ENCODE measurements at places on chromosomes 11 and 22.

- DNase-seq, result no peak
These were observed 2.1 kb upstream of the BARX2 start for GRCh38 chr11:129373489-129373953.

- no peak for DNase-seq
These were observed 125.3 kb downstream of the FEZ1 start for GRCh38 chr11:125370561-125371389.

GRCh38 chr11:63502252-63502820 is 3.5 kb upstream of the LGALS12 start:
- no peak for DNase-seq

- peak; percentile 41 for DNase-seq
These were observed at the start of gene ARHGAP42 for GRCh38 chr11:100687054-100687629. ARHGAP42 (plus strand) TSS chr11:100687288; CDS start chr11:100687679, 391 bp downstream.

- no peak for DNase-seq
These were observed 5.8 kb downstream of the SELENOO start for GRCh38 chr22:50206599-50206998.

DNA sequence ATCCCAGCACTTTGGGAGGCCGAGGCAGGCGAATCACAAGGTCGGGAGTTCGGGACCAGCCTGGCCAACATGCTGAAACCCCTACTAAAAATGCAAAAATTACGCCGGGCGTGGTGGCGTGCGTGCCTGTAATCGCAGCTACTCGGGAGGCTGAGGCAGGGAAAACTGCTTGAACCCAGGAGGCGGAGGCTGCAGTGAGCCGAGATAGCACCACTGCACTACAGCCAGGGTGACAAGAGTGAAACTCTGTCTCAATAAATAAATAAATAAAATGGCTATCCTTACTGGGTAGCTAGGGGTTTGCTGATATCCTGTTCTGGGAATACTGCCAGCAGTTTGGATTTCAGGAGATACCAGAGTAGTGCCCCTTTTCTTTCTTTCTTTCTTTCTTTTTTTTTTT is 2.4 kb upstream of the RBM14 start:
- no peak for DNase-seq

DNA sequence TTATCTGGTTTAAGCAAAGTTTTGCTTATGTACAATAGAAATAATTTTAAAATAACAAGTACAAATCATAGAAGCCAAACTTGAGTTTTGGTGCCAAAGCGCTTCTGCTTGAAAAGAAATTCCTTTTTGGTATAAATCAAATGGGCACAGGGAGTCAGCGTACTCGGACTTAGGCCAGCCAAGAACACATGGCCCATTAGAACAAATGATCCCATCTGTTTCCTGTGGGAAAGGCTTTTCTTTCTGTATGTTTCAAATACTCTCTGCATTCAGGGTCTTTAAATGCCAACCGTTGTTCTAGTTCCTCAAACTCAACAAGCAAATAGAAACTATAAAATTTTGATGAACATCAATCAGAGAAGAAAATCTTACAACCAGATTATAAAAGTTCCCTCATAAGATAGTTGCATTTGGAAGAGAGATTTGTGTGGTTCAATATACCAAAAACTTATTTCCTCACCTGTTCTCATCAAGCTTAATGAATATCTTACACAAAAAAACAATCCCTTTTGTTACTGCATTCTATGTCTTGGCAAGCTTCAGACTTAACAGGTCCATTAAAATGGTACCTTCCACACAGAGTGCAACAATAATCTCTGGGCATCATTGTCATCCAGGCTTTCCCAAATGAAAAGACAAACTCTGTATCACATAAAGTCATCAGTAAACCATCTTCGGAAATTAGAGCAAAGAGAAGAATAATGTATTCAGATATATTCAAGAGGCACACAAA is 739.8 kb upstream of the API5 start:
- no peak for DNase-seq

DNA sequence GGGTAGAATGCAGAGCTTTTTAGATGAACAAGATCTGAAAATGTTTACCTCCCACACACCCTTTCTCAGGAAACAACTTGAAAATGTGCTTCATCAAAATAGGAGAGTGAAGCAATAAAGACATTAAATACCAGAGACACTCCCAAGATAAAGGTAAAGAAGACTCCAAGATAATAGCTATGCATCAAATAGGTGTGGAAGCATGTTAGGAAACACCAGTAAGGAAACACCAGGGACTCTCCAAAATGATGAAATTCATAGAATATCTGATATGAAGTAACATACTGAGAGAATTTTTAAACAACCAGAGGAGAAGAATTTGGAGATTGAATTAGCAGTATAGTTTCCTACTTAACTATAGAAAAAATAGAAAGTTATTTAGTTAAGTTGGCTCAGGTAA is 57.0 kb downstream of the OR10A6 start:
- no peak for DNase-seq

GRCh38 chr11:107988397-107989158 is 20.1 kb upstream of the CUL5 start:
- DNase-seq, result no peak

DNA sequence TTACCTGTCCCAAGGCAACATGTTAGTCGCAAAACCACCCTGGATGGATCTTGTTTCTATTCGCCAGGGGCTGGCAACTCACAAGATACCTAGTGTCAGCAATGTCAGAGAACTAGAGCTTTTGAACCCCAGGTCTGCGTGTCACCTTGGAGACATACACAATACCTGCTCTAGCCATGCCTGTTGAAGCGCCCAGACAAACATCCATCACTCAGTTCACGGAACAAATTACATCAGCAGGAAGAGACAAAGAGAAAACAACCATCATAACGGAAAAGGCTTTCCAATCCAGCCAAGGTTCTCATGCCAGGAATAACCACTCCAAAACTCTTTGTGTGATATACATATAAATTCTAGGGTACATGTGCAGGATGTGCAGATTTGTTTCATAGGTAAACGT is 2.2 kb downstream of the CD59 start:
- DNase-seq, result no peak

DNA sequence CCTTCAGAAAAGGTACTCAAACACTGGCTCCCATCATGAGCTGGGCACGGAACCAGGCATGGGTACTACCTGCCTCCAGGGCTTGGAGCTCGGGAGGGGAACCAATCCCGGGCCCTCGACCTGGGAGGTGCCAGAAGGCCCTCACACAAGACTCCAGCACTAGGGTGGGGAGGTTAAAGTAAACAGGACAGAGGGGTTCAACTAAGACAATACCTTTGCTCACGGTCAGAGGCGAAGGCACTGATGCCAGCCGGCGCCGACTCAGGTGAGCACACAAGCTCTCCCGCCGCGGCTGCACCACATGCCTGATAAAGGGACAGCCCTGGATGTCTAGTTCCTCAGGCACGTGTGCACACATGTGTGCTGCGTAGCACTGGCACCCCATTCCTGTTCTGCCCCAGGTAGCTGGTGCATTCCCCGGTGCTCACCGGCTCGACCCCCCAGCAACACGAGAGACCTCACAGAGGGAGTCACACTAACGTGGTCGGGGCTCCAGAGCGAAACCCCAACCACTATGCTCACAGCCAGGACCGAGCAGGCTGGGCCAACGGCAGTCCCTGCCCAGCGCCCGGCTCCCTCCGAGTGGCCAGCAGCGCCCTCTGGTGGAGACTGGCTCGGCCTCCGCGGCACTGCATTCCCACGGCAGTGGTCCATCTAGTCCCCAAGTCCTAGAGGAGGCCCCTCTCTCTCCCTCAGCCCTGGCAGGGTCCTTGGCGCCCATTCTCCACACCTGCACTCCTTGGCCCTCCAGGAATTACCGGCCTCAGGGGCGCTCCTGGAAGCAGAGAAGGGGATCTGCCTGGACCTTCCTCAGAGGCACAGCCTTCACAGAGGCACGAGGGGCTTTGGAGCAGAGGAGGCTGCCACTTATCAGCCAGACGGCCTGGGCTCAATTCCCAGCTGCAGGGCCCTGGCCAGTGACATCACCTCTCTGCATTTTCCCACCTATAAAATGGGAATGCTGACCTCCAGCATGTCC is 28.8 kb upstream of the MOB2 start:
- DNase-seq, result peak; percentile 75

- DNase-seq, result no peak
These were observed 96.9 kb upstream of the LARGE1 start for GRCh38 chr22:34017205-34017604.

DNA sequence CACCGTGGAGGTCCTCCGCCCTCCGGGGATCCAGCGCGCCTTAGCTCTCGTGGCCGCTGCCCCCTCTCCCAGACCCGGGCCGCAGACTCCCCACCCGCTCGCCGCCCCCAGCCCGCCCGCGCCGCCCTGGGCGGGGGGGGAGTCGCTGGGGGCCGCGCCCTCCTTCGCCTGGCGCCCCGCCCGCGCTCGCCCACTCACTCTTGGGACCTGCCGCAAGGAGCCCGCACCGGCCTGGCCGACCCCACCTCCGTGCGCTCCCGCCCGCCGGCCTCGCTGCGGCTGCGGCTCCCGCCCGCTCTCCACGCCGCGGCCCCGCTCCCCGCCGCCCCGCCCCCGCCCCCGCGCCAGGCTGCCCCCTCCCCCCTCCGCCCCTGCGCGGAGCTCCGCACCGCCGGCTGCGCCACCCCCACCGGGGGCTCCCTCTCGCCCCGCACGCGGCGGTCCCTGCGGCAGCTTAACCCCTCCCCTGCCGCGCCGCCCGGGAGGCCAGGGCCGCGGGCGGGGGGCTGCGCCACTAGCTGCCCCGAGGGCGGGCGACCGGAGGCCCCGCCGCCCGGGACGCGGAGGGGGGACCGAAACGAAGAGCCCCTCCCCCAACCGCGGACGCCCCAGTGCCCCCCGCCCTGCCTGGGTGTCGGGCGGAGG is 724 bp upstream of the RASGRP2 start:
- DNase-seq, result no peak

DNA sequence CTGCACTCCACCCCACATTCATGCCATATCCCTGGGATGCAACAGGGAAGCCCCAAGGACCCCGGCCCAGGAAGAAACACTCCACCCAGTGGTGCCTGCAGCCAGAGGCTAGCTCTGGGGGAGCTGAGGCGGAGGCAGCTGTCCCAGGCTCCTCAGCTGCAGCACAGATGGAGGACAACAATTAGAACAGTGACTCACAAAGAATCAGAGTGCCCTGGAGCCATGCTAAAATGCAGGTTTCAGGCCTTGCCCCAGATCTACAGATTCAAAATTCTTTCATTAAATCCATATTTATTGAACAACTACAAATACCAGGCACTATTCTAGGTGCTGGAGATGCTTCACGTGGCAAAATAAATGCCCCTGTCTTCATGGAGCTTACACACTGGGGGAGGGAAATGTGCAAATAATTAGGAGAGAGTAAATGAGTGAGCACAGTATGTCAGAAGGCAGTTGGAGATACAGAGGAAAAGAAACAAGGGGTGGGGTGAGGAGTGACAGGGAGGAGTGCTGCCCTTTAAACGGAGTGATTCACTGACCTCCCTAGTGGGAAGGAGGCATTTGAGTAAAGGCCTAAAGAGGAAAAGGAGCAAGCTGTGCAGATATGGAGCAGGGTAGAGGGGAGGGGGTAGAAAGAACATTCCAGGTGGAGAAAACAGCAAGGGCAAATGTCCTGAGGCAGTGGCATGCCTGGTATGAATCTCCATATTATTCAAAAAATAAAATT is 73.3 kb upstream of the CSNK2A3 start:
- no peak for DNase-seq

DNA sequence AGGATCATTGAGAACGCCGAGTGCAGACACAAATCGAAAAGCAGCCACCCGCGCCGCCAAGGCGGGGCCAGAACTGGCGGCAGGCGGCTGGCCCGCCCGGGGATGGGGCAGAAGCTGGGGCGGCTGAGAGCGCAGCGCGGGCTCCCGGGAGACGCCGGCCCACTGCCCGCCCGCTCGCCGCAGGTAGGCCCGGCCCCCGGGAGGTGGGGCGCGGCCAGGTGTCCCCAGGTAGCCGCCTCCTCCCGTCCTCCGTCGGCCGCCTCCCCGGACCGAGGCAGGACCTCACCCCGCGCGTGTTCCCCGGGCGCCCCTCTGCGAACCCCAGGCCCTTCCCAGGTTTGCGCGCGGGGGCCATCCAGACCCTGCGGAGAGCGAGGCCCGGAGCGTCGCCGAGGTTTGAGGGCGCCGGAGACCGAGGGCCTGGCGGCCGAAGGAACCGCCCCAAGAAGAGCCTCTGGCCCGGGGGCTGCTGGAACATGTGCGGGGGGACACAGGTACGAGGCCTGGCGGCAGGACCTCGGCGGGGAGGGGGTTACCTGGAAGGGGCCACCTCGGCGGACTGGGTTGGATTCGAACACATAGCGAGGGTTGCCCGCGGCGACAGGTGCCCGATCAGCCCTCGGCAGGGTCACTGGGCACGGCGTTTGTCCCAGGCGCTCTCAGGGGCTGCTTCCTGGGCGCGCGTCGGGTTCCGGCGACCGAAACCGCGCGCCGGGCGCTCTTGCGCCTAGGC is at the start of gene PRRG4:
Gene PRRG4, plus strand, starts transcription at position 248 of the 733 bp plus-strand sequence. CDS start 603 bp downstream, outside the sequence.
- peak; percentile 77 for DNase-seq

DNA sequence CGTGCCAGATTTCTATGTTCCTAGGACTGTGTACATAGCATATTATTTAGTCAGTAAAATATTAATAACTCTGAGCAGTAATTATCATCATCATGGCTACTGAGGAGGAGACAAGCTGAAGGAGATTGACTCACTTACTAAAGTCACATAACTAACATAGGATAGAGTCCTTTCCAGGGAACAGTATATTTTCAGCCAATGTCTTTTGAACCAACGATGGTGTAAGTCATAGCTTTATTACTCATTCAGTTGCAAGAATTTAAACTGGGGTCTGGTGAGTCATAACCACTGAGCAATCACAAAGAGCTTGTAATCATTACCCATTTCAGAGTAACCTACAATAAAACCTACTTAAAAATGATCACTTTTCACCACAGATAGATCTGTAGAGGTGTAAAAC is 1564.8 kb upstream of the TENM4 start:
- peak; percentile 83 for DNase-seq

GRCh38 chr22:32413719-32414118 is 1.7 kb upstream of the RTCB start:
- peak; percentile 8 for DNase-seq

GRCh38 chr11:107370390-107370789 is 87.2 kb downstream of the CWF19L2 start:
- DNase-seq, result peak; percentile 19

- DNase-seq, result no peak
These were observed 9.4 kb downstream of the VSTM5 start for GRCh38 chr11:93840981-93841380.

- no peak for DNase-seq
These were observed 134.1 kb downstream of the SLC17A6 start for GRCh38 chr11:22472306-22472705.

GRCh38 chr11:69501891-69502860 is 20.7 kb downstream of the LINC01488 start:
- DNase-seq, result no peak

- no peak for DNase-seq
These were observed 453 bp upstream of the MAFF start for GRCh38 chr22:38201371-38201710.

- no peak for DNase-seq
These were observed 1.6 kb downstream of the PDXP start for GRCh38 chr22:37659897-37660708.
